Naive thymus-derived CD8-positive, alpha-beta T cell (primary cell): ENCODE measurements at places on chromosomes 1 and 21. TPM values are rescaled to one million over a fixed set of nuclear protein-coding genes. Genes with fewer than 3 reads are reported as not detected.

DNA sequence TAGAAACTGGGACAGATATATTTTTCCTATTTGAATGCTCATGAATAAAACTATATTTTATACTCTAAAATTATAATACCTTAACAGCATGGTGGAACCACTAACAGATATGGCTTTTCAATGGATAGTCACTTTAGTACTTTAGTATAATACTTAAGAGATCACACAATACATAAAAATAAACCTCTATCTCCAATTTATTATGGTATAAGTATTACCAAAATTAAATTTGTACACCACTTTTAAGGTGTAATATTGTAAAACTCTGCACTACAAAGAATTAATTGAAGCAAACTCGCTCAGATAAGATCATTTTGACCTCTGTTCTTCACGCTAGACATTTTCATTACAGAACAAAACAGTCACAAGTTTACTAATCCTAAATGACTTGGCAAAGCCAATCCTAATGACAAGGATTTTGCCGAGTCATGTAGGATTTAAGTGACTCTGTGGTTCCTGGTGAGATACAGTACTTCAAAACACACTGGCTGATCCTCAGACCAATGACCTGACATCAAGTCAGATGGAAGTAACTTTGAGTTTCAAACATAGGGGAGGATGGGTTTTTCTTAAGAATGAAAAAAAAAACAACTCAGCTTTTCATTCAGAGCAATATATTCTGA lies 200.6 kb downstream of the SMYD3 start:
- H3K27ac ChIP-seq, result no peak overlapping the region
- H3K4me3 ChIP-seq, result no peak overlapping the region
- H3K27me3 ChIP-seq, result no peaks in the 10 kb centered on the region
- DNase-seq, result no peak
- H3K4me1 ChIP-seq, result no peaks in the 10 kb centered on the region

DNA sequence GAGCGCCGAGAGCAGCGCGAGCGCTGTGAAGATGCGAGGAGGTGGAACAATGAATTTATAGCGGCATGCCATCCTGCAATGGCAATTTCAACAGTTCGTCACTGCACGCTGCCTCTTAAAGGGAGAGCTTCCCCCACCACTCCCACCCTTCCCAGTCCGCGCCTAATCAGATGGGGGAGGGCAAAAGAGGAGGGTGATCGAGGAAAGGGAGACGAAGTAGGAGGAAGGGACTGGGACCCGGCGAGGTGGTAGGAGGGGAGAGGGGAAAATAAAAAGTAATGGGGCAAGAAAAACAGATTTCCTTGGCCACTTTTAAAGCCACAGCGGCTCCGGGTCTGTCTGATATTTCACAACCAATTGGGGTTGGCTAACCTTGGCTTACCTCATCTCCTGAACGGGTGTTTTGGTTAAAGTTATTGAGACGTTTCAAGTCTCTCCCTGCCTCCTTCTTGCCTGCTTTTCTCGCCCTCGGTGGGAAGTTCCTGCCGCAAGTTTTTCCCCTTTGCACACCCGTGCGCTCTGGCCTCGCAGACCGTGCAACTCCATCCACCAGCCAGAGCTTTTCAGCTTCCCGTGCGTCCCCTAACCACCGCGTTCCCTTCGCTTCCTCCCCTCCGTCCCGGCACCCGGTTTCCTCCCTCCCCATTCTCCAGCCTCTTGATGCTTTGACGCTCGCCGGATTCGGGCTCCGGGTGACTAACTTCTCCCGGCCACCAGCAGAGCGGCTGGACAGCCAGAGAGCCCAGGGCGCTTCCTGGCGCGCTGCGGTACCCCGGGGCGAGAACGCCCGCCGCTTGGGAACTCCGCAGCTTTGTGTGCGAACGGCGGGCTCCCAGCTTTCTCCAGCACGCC lies at the start of gene ADAMTS5:
Gene ADAMTS5, minus strand, starts transcription at position 27 of the 852 bp plus-strand sequence. CDS start 697 bp downstream, outside the sequence.
- H3K4me3 ChIP-seq, result no peak within 1 kb of the TSS
- H3K27ac ChIP-seq, result no peak within 1 kb of the TSS
- no peak for DNase-seq
- H3K36me3 ChIP-seq, result no peaks in the 10 kb centered on the region
- H3K4me1 ChIP-seq, result no peaks in the 10 kb centered on the region

DNA sequence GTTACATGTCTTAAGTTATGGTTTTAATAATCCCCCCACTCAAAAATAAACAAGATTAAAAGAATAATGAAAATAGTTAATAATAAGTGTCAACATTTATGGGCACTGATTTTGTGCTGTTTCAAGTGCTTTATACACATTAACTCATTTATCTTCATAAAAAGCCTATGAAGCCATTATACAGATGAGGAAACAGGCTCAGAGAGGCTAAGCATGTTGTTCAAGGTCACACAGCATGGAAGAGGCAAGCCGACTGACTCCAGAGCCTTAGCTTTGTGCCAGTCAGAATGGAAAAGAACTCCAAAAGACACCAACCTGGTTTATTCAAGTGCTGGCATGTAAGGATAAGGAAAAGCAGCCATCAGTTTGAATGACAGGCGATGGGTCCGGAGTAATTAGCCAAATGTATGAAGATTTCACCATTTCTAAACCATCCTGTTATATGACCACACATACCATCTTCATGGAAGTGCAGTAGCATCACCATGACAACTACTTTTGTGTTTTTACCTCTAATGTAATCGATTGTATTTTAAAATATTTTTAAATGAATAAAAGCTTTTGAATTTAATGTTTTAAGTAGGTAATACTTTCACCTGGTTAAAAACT lies 14.4 kb upstream of the ID3 start:
- no peaks in the 10 kb centered on the region for H3K36me3 ChIP-seq
- H3K27me3 ChIP-seq, result peaks cover 4% of the 10 kb centered on the region
- DNase-seq, result no peak
- H3K4me3 ChIP-seq, result no peak overlapping the region
- H3K4me1 ChIP-seq, result peaks cover 58% of the 10 kb centered on the region
- H3K27ac ChIP-seq, result no peak overlapping the region

DNA sequence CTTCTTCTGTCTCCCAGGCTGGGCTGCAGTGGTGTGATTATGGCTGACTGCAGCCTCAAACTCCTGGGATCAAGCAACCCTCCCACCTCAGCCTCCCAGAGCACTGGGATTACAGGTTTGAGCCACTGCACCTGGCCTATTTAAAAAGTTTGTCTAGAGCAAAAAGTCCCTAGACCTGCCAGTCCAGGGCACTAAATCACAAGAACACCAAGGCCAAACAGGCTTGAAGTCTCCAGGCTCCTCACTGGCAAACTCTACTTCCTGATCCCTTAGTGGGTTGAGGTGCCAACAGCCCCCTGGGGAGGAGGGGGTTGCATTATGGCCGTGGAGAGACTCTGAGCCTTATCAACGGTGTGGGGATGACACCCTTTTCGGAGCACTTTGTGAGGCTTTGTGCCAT lies 76.0 kb downstream of the CLIC6 start:
- no peak for DNase-seq
- H3K4me3 ChIP-seq, result no peak overlapping the region
- H3K36me3 ChIP-seq, result no peaks in the 10 kb centered on the region
- peaks cover 3% of the 10 kb centered on the region for H3K27me3 ChIP-seq
- H3K4me1 ChIP-seq, result peaks cover 4% of the 10 kb centered on the region
- no peak overlapping the region for H3K27ac ChIP-seq

The NVL gene
- total RNA-seq, result 48.7 TPM
